ENCODE measurements at places on chromosomes 16 and 17.

DNA sequence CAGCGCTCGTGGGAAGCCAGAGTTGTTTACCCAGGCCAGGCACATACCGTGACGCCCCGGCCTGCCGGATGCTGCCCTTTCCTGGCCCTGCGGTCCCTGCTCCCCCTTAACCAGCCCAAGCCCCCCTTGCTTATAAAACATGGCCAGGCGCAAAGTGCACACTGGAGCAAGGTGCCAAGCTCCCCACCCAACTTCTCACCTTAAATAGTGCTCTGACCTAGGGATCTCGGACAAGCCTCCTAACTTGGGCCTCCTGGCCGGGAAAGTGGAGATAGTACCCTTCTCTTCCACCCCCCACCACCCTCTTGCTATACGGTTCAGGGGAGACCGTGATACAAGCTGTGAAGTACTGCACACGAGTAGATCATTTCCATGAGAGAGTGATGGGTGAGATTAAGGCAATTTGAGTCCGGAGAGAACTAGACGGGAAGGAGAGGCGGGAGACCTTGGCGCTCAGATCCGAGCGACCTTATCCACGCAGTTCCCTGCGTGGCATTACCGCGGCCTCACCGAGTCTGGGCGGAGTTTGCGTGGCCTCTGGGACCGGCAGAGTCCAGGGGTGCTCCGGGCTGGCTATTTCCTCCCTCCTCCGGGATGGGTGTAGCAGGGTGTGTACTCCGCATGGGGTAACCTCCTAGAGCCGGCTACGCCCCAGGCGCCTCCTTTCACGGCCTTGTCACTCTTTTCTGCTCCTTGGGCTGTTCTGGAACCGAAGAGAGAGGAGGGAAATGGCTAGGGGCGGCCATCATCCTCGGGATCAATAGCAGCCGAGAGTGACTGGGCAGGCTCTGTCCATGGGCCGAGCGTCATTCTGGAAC lies 4.4 kb upstream of the LHX1 start:
- no peak for DNase-seq

GRCh38 chr16:49275050-49275730 lies 6.4 kb downstream of the CBLN1 start:
- no peak for DNase-seq

DNA sequence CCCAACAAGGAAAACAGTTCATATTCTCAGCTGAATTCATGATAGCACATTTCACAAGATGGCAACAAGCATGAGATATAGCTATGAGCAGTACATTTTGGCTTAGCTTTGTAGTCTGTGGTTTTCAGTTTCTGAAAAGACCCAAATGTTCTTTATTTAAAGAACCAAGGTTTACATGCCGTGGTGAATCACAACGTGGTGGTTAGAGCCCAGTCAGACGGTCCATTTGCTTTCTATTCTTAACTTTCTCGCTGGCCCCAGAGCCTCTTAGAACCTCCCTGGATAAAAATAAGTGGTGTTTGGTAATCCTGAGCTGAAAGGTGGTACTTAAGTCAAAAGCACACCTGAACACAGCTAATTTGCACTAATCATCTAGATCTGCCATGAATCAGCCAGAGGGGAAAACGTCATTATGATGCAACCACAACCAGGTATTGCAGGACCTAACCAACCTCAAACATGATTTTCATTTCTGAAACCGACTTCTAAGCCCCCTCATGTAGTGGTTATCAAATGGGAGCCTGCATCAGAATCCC lies 18.6 kb upstream of the HAPSTR1 start:
- DNase-seq = no peak

- peak; percentile 13 for DNase-seq
Measured at GRCh38 chr17:41340934-41341861, 9.4 kb downstream of the KRT33A start.

- DNase-seq = no peak
Measured at GRCh38 chr17:57914273-57915142, 40.7 kb downstream of the CUEDC1 start.

GRCh38 chr16:89200850-89201411 lies 594 bp upstream of the SLC22A31 start:
- no peak for DNase-seq

DNA sequence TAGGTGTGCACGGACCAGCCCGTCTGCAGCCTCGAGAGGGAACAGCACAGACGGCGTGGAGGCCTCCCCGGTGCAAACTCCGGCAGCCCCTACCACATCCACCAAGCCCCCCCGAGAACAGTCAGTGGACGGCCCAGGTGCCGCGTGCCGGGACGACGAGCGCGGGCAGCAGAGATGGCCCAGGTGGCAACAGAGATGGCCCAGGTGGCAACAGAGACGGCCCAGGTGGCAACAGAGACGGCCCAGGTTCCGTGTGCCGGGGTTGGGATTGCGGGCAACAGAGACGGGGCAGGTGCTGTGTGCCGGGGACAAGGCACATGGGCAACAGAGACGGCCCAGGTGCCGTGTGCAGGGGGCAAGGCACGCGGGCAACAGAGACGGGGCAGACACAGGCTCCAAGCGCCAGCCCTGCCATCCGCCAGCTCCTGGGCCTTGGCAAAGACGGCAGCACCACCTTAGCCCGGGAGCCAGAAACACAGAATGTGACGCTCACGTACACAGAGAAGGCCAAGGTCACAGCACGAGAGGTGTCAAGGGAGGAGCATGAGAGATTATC lies 31.1 kb downstream of the RPH3AL start:
- DNase-seq = no peak

GRCh38 chr17:29592850-29593551 lies at the start of gene ANKRD13B:
TSS of gene ANKRD13B (plus strand) at chr17:29593132. CDS start at chr17:29593622, 490 bp downstream.
- no peak for DNase-seq

DNA sequence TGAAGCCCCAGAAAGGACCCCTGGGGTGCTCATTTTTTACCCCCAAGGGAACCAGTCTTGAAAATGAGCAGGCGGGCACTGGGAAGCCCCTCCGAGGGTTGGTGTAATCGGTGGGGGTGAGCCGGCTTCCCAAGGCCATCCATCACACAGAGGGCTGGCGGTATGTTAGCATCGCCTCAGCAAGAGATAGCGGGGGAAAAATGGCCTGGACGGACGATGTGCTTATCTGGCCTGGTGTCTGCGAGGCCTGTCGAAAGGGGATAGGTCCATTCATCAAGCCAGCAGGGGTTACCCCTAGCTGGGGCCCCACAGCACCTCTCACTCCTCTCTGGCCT lies 188.9 kb downstream of the IRF8 start:
- no peak for DNase-seq

DNA sequence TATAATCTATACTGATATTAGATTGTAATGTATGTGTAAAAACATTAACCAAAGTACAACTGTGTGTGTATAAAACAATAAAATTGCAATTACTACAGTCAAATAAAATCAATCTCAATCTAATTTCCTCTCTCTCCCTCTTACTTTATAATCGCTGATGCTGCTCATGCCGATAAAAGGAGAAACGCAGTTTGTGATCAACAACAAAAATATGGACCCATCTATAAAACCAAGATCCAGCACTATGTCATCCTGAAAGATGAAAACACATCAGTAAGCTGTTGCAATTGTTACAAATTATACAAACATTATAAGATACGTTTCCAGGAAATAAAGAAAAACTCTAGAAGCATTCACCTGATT lies 33.5 kb upstream of the ABCA6 start:
- DNase-seq = no peak

DNA sequence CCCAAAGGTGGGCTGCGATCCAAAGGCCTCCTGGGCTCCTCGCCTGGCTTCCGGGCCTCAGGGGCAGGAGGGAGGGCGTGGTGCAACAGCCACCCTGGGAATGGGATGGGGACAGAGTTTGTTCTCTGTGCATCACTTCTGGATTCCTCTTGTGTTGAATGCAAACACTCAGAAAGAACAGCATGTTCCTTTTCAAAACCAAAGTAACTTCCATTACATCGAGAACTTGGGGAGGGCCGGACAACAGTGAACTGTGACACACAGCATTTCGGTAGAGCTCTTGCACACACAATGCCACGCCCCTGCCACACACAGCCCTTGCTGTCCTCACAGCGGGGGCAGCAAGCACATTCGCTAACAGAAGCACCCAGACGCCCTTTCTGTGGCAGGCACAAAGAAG lies 36.1 kb upstream of the FASN start:
- DNase-seq = no peak

- no peak for DNase-seq
Measured at GRCh38 chr16:73457851-73458250, 409.9 kb upstream of the ZFHX3 start.

- no peak for DNase-seq
Measured at GRCh38 chr16:19885451-19886072, 914 bp upstream of the GPRC5B start.

- DNase-seq = no peak
Measured at GRCh38 chr17:73901661-73902415, 257.6 kb upstream of the SDK2 start.

GRCh38 chr16:76653390-76654026 lies 376.3 kb downstream of the CNTNAP4 start:
- DNase-seq = no peak

DNA sequence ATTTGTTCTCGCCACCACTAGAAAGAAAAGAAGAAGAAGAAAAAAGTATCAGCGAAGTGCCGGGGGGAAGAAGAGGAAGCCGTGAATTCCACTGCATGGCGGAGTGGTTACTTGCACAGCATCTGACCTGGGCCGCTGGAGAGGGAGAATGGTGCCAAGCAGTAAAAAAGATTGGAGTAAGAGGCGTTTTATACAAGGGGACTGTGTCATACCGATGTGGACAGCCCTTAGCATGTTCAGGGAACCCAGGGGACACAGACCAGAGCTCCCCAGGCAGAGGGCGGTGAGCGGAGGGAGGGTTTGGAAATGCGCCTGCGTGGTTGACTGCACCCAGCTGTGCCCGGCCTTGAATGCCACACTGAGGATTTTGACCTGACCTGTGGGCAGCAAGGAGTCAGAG lies 52.8 kb downstream of the PLXDC1 start:
- DNase-seq = no peak

- no peak for DNase-seq
Measured at GRCh38 chr17:82600731-82601446, 47.4 kb downstream of the WDR45B start.

GRCh38 chr17:66580184-66580955 lies 254.5 kb upstream of the CACNG5 start:
- DNase-seq = no peak

DNA sequence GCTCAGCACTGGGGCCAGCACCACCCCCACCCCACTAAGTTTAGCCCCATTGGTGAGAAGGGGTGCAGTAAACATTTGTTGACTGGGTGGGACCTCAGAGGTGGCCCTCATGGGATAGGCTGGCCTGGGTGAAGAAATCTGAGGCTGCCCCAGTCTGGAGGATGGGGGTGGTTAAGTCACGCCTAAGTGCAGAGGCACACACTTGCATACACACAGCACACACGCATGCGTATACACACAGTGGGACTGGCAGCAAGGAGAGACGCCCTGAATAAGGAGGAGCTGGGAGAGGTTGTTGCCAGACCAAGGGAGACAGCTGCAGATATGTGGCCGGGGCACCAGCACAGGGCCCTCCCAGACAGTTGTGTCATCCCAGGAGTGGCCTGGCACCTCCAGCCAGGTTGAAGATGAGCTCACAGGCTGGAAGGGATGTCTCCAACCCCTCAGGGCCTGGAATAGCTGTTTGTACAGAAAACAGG lies 3.0 kb upstream of the BCAR1 start:
- no peak for DNase-seq

GRCh38 chr17:13864521-13864920 lies 204.8 kb upstream of the COX10 start:
- no peak for DNase-seq

DNA sequence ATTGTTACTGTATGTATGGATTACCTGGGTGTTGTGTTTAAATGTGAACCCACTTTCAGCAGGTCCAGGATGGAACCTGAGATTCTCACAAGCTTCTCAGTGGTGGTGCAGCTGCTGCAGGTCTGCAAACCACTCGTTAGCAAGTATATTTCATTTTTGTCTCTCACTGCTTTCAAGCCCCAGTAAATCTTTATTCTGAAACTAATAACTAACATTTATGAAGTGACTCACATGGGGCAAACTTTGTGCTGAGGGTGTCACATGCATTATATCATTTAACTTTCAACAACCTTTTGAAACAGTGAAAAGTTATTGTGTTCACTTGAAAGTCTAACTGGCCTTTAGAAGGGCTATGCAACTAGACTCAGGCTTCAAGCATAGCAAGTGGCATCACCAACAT lies 98.9 kb upstream of the DYNLRB2 start:
- no peak for DNase-seq

DNA sequence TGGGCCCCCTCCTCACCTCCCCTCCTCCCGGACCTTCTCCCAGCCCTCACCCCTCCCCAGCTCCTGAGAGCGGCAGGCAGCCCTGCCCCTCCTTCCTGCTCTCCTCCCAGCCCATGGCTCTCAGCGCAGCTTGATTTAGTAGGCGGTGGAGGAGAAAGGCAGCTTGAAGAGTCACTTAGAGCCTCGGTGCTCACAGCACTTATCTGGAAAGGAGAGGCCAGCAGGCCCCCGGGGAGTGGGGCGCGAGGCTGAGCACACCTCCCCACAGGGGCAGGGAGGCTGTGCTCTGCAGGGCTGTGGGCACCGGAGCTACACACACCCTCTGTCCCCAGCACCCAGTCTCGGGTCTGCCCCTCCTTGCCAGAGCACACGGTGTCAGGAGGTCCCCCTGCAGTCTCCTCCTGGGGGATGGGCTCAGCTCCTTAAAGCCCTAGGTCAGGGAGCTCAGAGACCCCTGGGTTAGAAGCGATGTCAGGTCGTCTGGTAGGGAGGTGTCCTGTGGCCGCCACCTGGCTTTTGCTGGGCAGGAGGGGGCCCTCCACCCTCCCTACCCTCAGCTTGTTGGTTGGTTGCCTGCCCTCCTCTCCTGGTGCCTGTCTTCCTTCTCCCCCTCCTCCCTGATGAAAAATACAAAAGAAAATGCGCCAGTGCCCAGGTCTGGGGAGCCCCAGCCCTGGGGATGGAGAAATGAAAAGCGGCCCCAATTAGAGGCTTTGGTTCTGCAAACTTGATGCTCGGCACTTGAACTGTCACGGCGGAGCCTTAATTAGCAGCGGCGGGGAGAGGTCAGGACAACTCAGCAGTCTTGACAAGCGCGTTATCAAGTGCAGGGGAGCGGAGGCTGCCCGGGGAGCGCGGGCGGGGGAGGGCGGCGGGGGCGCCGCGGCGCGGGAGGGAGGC lies 151.1 kb upstream of the GSE1 start:
- no peak for DNase-seq

DNA sequence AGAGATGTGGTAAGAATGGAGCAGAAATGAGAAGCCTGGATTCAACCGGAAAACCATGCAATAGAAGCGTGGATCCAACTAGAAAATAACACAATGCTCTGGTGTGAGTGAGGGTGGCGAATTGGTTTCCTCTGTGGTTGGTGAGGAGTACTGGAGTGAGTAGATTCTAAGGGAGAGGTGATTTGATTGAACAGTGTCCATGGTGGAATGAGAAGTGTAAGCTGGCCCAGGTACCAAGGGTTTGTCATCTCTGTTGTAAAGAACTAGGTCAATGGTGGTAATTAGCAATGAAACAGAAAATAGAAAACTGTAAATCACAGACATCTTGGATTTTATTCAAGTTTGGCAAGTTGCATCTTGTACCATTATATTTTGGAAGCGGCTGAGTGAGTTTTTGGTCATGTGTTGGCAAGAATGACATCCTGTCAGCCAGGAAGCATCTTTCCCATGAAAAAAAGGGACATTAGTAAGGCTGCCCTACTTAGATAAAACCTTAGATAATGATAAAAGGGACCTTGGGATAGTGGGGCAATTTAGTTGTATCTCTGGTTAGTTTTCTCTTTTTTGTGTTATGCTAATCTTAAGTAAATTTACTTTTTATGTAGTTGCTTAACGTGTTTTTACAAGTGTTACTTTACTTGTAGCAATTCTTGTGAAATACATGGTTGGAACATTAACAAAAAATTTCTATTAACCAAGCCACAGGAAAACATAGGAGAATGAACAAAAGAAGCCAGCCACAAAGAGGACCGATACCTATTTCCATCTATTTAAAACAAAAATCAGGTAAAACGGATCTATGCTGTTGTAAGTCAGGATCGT lies 20.9 kb downstream of the HSD17B2 start:
- no peak for DNase-seq

GRCh38 chr16:88983771-88984687 lies 7.0 kb upstream of the CBFA2T3 start:
- no peak for DNase-seq

All from stimulated activated CD8-positive, alpha-beta memory T cell treated with anti-CD3 and anti-CD28 coated beads, Interleukin-7, amount 100 ng/mL, for 1 hour (primary cell).